ENCODE measurements at places on chromosomes 2 and 18. TPM values are rescaled to one million over a fixed set of nuclear protein-coding genes. Genes with fewer than 3 reads are reported as not detected.

Gene SEPTIN10
- total RNA-seq, result 86.8 TPM

Gene EMILIN1
- total RNA-seq, result 3.5 TPM

Gene STPG4
- not detected for total RNA-seq

Gene COLEC11
- 1.3 TPM for total RNA-seq

GRCh38 chr18:77323640-77324299, 74.1 kb downstream of the GALR1 start:
- DNase-seq, result no peak

GRCh38 chr2:170087413-170087793, 90.5 kb upstream of the MYO3B start:
- DNase-seq, result no peak

All from WTC11 (cell line).